ENCODE measurements at places on chromosomes 4 and X.

DNA sequence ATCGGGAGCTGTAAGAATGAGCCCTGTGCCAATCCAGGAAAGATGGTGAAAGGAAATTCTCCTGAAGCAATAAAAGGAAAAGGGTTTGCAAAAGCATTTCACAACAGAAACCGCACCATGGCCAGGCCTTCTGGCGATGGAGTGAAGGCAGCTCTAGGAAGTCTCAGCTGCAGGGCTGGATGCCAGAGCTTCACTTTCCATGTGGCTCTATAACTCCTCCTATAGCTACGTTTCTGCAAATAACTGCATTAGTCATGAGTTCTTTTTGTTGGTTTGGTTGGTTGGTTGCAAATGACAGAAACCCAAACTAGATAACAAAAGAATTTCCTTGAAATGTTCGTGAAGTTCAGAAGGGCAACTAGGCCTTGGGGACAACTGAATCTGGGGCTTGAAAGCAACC lies 84.6 kb downstream of the RELL1 start:
- no peak for DNase-seq

- no peak for DNase-seq
These were observed 27.5 kb upstream of the OTUD4 start for GRCh38 chr4:145207934-145208333.

DNA sequence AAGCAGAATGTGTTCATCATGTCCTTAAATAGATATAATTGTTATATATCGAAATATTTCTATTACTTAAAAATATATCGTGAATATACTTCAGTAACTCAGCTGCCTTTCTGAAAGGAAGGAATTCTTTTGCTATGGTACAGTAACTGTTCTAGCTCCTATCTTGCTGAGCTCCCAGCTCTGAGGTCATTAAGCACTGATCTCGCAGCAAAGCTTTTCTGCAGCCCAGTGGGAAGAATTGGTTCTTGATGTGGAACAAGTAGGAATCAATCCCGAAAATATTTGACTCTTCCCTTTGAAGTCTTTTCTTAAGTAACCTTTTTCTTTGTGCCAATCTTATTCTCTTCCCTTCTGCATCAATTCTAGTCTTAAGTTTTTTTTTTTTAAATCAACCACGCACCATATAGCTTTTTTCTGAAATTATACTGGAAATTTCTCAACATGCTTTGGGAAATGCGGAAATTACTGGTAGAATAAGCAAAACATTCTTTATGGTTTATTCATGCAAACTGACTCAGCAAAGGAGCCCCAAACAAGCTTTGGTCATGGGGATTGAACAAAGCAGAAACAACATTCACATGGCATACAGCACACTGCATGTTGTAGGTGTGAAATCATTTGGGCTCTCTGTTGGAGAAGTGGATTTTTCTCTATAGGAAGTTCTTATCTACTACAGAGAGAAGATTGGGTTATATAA lies 428.9 kb upstream of the GNPDA2 start:
- DNase-seq, result no peak

GRCh38 chrX:23930894-23931604 lies 23.2 kb downstream of the CXorf58 start:
- no peak for DNase-seq

DNA sequence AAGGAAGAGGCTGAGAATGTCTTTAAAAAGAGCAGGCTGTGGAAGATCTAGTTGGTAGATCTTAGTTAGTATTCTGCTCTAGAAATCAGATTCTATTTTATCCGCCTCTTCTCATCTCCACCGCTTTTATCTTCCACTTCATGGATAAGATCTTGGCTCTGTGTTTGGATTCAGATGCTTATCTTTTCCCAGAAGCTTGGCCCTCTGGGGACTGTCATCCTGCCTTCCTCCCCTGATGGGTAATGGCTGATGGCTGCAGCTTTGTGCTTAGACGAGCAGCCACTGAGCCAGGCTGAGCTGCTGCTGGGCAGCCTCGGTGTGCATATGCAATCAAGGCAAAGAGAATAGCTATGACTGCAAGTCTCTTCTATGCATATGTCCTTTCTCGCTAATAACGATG lies 23.5 kb downstream of the TRIML1 start:
- DNase-seq, result no peak

- DNase-seq, result no peak
These were observed 71.1 kb downstream of the BMPR1B start for GRCh38 chr4:94828882-94829281.

GRCh38 chr4:67922697-67923096 lies 38.9 kb upstream of the TMPRSS11D start:
- no peak for DNase-seq

- no peak for DNase-seq
These were observed 128.0 kb downstream of the ARHGEF9 start for GRCh38 chrX:63656871-63657580.

DNA sequence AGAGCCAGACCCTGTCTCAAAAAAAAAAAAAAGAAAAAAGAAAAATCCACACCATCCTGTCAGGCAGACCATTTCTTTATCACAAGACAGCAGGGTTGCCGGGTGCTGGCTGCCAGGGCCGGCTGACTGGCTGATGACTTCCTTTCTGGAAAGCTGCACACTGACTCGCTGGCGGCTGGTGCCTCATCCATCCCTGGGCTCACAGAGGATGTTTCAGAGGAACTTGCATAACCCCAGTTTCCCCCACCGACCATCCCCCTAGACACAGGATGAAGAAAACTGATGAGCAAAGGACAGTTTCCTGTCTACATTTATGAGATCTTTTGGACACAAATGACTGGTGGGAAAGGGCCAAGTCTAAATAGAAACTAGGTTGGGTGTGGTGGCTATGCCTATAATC lies 14.1 kb downstream of the HPSE start:
- DNase-seq, result no peak

- no peak for DNase-seq
These were observed 89.1 kb downstream of the FNIP2 start for GRCh38 chr4:158857951-158858350.

DNA sequence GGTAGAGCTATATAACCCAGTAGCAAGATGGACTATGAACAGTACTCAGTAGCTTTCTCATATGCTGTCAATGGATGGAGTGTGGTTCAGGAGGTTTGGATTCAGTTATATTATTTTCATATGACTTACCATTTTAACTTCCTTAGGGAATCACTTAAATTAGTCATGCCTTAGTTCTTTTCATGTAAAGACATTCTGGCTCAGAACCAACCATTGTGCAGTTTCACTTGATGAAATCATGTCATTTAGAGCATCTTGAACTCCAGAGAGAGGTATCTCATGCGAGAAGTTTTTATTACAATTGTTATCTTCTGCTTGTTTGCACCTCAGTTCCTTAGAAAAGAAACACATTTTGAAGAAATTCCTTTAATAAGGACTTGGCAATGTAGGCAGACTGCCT lies 55.8 kb downstream of the IL1RAPL2 start:
- DNase-seq, result no peak

DNA sequence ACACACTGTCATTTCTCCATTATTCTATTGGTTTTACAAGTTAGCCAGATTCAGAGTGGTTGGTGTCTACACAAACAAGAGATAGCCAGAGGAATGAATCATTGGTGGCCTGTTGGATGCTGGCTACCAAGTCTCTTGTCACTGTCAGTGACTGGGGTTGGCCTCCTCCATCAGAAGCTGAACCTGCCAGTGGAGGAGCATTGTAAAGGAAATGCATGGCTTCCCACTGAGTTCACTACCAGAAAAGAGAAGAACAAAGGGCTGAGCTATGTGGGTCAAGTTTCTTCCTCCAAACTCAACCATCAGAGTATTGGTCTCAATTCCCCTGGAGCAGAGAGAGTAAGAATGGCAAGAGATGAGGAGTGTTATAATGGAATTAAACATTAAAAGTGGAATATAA lies 26.5 kb upstream of the ANKRD50 start:
- DNase-seq, result no peak

GRCh38 chr4:75726577-75726976 lies 2.2 kb downstream of the USO1 start:
- DNase-seq, result no peak

- no peak for DNase-seq
These were observed 12.2 kb downstream of the SPOCK3 start for GRCh38 chr4:167222099-167222498.

DNA sequence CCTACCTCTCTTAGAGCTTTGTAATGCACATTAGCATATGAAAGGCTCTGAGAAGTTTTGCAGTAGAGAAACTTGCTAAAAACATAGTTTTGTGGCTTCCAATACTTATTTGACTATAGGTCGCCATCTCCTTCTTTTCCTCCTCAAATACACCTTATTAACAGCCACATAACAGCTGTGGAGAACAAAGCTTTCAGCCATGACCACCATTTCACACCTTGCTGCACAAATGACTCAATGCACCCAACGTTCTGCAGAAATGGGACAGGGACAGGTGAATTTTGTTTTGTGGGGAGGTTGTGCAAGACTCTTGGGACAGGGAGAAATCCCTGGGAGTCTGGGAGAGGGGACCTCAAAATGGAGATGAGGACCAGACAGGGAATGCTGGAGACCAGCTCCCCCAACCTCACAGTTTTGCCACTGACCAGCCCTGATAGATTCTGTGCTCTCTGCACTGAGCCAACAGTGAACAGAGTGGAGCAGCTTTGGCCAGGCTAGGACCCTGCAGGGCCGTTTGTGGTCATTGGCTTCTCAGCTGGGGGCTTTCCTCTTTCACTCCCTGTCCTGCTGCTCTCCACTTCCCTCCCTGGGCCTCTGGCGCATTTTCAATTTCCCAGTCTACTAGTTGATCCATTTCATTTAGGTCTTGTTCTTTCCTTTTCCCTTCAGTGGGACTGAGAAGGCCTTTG lies 16.6 kb downstream of the FRMPD3 start:
- no peak for DNase-seq

DNA sequence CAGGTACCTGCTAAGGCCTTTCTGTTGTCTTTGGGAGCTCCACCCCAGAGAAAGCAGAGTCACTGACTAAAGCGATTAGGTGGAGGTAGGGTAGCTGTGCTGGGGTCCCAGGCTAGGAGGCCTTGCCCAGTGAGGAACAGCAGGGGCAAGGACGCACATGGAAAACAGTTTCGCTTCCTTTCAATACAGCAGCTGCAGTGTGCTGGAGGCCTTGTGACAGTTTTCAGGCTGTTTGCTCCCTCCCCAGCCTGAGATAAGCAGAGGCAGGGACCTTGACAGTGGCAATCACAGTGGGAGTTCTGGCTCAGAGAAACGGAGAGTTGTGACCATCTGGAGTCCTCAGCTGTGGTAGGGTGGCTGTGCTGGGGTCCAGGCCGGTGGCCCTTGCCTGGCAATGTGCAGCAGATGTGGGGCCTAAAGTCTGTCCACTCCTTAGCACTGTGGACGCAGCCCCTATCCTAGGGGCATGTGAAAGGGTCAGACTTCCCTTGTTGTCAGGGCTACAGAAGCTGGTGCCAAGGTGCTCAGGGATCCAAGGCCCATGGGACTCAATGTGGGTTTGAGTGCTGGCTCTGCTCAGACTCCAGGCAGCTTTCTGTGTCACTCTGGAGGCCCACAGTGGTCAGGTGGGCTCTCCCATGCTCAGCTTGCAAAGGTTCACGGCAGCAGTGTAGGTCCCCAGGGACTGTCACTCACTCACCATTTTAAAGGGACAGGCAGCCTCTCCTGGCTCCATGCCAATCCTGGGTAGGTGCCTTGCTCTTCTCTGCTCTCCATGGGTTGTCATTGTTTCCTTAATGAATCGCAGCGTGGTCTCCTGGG lies 534.9 kb upstream of the FMR1 start:
- DNase-seq, result no peak

DNA sequence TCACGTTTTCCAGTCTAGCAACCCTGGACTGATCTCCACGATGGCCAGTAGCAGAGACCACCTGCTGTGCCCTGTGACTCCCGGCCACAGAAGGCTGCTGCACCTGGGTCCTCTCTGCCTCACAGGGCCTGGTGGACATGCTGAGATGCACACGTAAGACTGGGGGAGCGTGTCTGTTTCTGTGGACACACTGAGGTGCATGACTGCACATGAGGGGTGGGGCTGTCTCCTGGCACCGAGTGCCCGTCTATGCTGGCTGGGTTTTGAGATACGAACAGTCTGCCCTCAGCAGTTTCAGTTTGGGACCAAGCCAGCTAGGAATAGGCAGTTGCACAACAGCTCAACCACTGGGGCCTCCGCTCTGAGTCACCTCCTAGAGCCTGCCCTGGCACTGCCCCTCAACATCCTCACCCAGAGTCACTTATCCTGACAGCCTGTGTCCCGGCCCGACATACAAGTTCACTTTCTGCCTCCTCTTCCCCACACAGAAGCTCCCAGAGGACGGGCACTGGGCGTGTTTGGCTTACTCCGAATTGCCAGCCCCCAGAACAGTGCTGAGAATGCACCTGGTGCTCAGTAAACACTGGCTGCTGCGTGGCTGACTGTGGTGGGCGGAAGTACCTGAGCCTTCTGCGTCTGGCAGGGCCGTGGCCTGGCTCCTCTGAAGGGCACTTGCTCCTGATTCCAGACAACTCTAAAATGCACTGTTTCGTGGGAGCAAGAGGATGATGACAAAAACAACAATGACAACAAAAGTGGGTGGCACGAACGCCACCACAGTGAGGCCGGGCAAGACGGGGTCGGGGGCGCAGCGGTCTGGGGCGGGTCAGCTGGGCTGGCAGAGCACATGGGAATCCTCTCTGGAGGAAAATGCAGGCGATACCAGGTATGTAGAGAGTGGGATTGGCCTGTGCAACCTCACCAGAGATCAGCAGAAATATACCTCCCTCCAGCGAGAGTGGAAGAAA lies 30.9 kb downstream of the RNF212 start:
- no peak for DNase-seq

- DNase-seq, result no peak
These were observed 228.6 kb upstream of the TACR3 start for GRCh38 chr4:103948244-103949018.

- no peak for DNase-seq
These were observed 46.8 kb downstream of the USP46 start for GRCh38 chr4:52612341-52612740.
